ENCODE measurements at places on chromosomes 12 and 14. TPM values are rescaled to one million over a fixed set of nuclear protein-coding genes. Genes with fewer than 3 reads are reported as not detected.

The TMTC2 gene
- total RNA-seq = 2.8 TPM

The AMIGO2 gene
- 8.6 TPM for total RNA-seq

- DNase-seq = no peak
Measured at GRCh38 chr14:36869125-36869524, 207.5 kb downstream of the PAX9 start.

DNA sequence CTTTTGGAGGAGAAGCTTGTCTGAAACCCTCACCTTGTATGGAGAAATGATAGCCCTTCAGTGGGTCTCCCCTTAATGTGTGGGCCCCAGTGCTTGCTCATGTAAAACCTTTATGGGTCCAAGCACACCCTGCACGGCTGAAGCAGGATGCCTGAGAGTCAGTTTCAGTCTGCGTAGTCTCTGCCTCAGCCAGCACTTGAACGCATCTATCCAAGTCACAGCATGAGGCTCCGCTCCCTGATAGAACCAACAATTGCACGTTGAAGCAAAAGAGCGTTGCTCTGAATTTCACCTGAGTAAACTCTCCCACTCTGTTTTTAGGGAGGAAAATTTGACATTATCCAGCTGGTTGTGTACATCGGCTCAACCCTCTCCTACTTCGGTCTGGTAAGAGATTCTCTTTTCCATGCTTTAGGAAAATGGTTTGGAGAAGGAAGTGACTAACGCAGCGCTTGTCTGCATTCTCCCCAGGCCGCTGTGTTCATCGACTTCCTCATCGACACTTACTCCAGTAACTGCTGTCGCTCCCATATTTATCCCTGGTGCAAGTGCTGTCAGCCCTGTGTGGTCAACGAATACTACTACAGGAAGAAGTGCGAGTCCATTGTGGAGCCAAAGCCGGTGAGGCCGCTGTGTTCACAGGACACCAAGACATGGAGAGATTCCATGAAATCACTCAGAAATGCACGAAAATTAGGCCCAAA is 33.0 kb upstream of the P2RX4 start:
- DNase-seq = no peak

GRCh38 chr12:26795910-26796309 is 37.1 kb downstream of the ITPR2 start:
- no peak for DNase-seq

GRCh38 chr12:75488553-75488952 is 8.0 kb downstream of the GLIPR1 start:
- DNase-seq = peak; percentile 62

GRCh38 chr12:51200806-51201205 is 17.1 kb downstream of the POU6F1 start:
- no peak for DNase-seq

Data from H9 (cell line).